Activated CD4-positive, alpha-beta T cell treated with anti-CD3 and anti-CD28 coated beads, Interleukin-2, amount 50 U/mL, for 16 hours (primary cell): ENCODE measurements at places on chromosomes 11 and 22.

GRCh38 chr22:49894322-49895054 lies 23.8 kb downstream of the ALG12 start:
- DNase-seq = no peak

- no peak for DNase-seq
Measured at GRCh38 chr11:29334776-29335130, 682.1 kb downstream of the KCNA4 start.

- peak; percentile 17 for DNase-seq
Measured at GRCh38 chr11:15941206-15941770, 415.1 kb downstream of the SOX6 start.

- DNase-seq = no peak
Measured at GRCh38 chr22:38454353-38455075, 485 bp downstream of the KCNJ4 start.

- no peak for DNase-seq
Measured at GRCh38 chr11:113952070-113952469, 22.8 kb upstream of the HTR3A start.

GRCh38 chr11:1217151-1217550 lies 5.7 kb upstream of the MUC5B start:
- DNase-seq = no peak

- DNase-seq = no peak
Measured at GRCh38 chr11:18397921-18398320, 3.6 kb downstream of the LDHA start.

GRCh38 chr22:44049486-44050231 lies 25.6 kb downstream of the PARVB start:
- DNase-seq = no peak

DNA sequence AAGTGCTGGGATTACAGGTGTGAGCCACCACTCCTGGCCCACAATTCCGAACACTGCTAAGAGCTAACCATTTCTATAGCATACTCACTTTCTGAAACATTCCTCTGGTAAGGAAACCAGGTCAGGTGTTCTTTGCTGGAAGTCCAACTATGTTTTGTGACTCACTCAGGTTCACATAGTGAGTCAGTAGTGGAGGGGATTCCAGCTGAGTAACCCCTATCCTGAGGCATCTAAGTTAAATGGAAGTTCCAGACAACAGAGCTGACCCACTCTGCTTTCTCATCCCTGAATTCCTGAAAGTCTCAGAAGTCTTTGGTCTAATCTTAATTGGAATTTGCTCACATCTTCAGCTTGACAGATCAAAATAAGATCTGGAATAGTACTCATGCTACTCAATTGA lies 3.0 kb upstream of the CHRNA10 start:
- DNase-seq = no peak

- DNase-seq = no peak
Measured at GRCh38 chr11:82992223-82992622, 79.5 kb downstream of the RAB30 start.

DNA sequence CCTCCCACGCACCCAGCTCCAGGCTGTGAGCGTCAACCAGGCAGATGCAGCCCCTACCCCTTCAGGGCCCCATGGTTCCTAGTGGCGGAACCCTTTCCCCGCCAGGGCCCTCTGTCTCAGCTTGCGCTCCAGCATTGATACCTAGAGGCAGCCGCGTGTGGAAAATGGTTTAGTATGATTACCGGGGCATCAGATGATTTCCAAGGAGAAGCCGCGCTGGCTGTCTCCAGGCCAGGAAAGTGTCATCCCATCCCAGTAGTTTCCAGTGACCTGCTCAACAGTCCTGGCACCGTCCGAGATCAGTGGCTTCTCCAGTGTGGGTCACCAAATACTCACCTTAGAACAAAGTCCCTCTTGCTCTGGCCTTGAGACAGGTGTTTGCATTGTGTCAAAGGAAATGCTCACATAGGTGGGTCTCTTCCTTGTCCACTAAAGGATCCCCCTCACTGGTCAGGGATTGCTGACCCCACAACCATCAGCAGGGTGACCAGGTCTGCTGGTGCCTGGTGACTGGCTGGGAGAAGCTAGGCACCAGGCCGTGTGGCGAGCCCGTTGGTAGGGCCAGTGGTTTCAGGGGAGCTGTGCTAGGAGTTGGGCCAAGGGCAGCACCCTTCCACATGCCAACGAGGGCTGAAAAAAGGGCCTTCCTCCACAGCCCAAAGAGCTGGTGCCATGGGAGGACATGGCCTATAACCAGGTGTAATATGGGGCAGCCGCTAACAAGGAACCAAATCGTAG lies 109.4 kb downstream of the MORC2 start:
- DNase-seq = no peak

GRCh38 chr22:30158277-30158676 lies 78.0 kb downstream of the HORMAD2 start:
- no peak for DNase-seq

GRCh38 chr11:19237813-19238212 lies 2.9 kb downstream of the E2F8 start:
- DNase-seq = no peak

DNA sequence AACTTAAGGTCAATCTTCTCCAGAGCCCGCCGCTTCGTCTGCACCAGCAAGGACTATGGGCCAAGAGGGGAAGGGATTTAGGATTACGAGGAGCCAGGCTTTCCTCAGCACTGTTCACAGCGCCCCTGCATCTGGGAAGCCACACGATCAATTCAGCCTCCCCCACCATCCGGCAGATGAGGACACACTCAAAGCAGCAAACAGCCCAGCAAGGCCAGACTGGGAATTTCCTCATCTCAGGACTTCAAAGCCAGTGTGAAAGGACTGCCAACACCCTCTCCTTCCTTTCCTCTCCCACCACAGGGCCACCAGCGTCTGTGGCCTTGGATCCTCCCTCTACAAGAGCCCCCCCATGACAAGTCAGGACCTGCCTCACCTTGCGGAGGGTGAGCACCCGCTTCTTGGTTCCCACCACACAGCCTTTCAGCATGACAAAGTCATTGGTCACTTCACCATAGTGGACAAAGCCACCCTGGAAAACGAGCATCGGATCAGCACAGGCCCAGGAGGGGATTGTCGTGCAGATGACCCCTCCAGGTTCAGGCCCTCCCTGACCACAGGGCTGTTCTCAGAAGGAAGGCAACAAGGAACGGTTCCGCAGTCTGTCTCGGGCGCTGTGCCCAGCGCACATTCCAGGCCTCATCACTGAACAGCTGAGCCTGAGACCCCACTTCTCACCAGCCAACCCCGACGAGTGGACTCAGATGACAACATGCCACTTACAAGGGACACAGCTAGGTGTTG lies 6.0 kb downstream of the RPL3 start:
- DNase-seq = no peak

DNA sequence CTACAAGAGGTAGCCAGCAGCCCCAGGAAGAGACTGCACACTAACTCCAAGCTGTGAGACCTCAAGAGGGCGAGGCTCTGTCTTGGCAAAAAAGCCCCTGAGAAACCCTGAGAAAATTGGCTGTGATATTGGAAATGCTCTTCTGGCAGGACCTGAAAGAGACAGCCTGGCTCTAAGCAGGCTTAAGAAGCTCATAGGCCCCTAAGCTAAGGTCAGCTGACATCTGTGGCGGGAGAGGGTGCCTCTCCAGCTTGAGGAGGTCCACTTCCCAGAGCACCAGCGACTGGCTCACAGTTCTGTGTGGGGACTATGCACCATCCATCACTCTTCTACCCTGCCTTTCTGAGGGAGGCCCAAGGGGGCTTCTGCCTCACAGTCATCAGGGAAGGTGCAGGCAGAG lies 12.4 kb downstream of the PLEKHA7 start:
- DNase-seq = no peak

DNA sequence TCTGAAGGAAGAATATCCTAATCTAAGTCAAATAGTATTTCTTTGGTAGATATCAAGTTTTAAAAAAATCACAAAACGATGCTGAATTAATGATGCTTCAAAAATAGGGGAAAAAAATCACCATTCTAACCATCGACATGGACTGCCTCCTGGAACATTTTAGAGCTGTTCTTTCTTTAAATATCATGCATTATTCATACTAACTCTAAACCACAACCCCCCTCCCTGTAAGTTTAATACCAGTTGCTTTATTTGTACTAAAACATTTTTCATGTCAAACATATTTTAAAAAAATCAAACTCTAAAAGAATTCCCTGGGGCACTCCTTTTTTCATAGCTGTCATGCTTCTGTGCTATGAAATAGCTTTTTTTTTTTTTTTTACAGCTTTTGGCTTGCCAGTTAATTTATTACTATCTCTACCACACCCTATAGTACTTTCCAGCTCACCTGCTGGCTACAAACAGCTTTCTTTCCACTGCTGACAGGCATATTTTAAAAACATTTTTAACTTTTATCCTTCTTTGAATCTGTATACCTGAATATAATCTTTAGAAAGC lies 256.9 kb downstream of the SOX6 start:
- DNase-seq = no peak

DNA sequence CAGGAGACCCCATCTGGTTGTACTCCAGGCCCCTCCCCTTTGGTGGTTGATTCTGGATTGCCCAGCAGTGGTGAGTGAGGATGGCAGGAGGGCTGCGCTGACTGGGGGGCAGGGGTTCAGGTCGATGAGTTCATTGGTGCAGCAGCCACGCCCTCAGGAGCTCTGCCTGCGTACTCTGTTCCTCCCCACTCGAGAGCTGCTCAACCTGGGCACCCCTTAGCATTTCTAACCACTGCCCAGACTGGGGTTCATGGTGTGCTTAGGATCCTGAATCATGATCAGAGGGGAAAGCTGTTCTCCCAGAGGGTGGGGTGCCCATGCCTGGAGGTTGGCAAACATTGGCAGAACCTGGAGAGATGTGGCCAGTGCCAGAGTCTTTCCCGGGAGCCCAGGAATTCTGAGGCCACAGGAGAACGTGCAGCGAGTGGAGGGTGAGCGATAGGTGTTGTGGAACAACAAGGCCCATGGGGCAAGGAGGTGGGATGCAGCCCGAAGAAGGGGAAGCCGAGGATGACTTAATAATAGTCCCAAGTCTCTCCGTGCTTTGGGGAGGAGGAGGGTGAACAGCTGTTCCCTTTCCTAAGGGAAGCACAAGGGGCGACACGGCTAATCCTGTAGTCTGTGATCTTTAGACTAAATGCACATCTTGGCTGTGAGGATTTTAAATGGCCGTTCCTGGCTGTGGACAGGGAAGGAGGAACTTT lies 75.5 kb downstream of the SCN3B start:
- DNase-seq = no peak

DNA sequence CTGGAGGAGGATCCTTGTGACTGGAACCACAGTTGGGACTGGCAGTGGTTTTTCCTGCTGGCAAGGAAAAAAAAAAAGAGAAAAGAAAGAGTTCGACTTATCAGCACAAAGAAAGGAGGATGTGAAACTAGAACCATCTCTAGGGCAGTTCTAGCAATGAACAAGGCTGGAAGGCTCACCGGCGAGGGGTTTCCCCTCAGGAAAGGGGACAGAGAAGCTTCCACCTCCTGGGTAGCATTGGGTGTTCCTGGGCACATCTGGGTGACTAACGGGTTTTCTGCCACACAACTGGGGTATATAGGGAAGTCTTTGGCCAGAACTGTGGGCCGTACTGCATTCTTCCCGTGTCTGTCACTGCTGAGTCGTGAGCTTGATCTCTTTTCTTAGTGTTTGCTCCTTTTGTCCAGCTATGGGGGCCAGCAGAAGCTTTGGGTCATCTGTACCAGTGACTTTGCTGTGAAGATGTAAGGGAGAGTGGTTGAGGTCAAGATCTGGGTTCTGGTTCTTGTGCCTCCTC lies 109.4 kb upstream of the OR4B1 start:
- peak; percentile 72 for DNase-seq

- no peak for DNase-seq
Measured at GRCh38 chr11:63682066-63683021, 1.0 kb downstream of the RTN3 start.

- DNase-seq = no peak
Measured at GRCh38 chr22:23570681-23571080, 9.4 kb downstream of the IGLL1 start.

- no peak for DNase-seq
Measured at GRCh38 chr11:33016654-33017053, 976 bp downstream of the DEPDC7 start.

DNA sequence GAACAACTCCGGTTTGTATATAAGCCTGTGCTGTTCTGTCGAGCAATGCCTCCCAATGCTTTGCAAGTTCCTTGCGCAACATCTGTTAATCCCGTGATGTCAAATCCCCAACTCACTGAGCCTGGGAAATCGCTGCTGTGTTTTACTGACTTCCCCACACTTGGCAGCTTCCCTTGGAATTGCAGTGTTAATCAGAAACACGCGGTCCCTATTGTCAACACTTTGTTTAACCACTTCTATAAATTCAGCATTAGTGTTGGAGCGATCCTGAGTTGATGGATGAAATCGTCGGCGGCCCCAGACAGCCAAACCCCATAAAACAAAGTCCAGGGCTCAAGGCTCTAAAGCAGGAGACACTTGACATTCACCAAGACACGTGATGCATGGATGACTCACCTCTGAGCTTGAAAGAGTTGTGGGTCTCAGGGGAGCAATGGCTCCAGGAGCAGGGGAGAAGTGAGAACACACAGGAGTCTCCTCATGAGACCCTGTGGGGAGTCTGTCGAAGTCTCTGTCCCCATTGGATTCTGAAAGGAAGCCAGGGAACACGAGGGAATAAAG lies 555.3 kb downstream of the MIAT start:
- no peak for DNase-seq

- no peak for DNase-seq
Measured at GRCh38 chr11:1751999-1752906, 1.9 kb upstream of the IFITM10 start.

DNA sequence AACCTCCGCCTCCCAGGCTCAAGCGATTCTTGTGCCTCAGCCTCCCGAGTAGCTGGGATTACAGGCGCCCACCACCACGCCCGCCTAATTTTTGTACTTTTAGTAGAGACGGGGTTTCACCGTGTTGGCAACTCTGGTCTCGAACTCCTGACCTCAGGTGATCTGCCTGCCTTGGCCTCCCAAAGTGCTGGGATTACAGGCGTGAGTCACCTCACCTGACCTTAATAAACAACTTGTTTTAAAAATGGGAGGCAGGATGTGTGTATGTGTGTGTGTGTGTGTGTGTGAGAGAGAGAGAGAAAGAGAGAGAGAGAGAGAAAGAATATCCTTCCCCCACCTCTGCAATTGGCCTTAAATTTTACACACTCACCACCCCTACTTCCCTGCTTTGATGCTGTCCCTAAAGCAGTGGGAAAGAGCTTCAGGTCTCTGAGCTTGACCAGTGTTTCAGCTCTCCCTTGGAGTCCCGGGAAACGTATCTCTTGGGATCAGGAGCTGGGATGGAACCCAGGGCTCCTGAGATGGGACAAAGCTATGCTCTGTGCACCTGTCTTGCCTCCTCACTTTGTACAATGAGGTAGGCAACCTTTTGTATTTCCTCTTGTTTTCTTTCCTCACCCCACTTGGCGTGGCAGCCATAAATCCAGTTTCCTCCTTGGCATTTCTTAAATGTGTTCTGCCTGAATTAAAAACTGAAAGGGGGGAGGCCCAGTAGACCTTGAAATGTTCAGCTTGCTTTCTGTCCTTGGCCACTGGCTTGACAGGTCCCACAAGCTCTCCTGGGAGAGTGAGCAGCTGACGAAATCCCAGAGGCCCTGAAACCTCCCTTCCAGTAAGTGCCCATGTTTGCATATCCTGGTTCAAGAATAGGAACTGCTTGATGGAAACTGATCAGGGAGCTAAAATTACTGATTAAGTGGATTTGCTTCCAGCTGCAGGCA lies 17.8 kb upstream of the XBP1 start:
- no peak for DNase-seq

- no peak for DNase-seq
Measured at GRCh38 chr11:124633355-124633754, 10.7 kb downstream of the TBRG1 start.

GRCh38 chr11:127034973-127035372 lies 34.4 kb upstream of the KIRREL3 start:
- no peak for DNase-seq
